Stimulated activated naive CD8-positive, alpha-beta T cell treated with anti-CD3 and anti-CD28 coated beads, Interleukin-15, amount 100 ng/mL, for 72 hours (primary cell): ENCODE measurements at places on chromosomes 5 and 9.

DNA sequence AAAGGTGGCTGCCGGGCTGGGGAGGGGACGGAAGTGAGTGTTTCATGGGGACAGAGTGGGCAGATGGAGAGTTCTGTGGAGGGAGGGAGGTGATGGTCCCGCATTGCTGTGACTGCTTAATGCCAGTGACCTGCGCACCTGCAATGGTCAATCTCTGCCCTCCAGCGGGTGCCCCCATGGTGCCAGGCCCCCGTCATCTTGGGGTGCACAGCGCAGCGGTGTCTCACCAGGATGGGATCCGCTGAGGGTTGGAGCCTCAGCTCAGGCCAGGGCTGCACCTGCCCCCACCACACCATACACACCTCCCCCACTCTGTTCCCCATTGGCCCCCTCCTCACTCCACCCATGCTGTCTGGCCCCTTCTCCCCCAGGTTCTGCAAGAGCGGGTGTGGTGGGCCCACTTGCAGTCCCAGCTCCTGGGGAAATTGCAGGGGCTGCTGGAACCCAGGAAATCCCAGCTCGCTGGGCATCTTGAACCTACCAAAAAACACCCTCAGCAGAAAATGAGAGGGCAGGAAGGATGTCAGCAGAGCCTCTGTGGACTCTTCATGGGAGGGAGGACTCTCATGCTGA lies 12.1 kb upstream of the CAMSAP1 start:
- DNase-seq = no peak

DNA sequence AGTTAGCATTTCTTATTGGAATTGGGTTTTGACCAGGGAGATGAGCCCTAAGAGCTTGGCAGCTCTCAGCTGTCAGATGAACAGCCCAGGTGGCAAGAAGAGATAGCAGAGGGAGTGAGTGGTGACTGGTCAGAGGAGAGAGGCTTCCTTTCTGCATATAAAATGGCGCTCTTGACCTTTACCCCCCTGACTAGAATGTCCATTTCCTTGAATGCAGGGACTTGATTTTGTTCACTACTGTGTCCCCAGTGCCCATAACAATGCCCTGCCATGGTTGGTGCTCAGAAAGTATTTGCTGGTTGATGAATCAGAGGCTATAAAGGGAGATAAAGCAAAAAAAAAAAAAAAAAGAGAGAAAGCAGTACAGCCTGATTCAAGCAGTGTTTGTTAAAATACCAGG lies 7.2 kb downstream of the CHMP5 start:
- no peak for DNase-seq

DNA sequence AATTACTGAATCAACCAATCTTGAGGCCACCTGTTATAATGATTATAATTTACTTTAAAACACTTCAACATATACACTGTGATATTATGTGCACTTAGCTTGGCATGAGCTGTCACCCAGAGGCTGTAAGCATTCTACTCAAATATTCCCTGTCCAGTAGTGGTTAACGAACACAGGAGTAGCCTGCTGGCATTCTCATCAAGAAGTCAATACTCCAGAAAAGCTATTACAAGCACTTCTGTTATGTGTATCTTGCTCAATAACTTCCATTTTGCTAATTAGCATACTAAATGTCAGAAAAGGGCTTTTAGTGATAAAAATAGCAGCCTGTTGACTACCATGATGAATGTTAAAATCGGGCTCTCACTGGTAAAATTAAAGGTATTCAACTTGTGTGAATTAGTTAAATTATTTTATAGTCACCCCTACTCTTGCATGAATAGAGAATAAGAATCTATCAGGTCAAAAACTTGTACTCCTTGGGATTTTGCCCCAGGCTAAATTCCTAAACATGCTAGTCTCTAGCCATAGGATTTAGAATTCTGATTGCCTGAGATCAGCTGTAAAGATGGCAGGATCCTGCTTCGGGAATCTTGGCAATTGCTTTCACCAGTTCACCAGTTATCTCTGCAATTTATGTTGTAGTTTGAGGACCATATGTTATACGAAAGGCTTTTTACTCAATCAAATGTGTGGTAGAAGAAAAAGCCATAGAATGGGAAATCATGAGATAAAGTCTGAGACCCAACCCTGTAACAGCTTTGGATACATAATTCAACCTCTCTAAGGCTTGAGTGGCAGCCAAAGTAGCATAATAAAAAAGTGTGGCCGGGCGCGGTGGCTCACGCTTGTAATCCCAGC lies 43.4 kb upstream of the PAM start:
- no peak for DNase-seq

DNA sequence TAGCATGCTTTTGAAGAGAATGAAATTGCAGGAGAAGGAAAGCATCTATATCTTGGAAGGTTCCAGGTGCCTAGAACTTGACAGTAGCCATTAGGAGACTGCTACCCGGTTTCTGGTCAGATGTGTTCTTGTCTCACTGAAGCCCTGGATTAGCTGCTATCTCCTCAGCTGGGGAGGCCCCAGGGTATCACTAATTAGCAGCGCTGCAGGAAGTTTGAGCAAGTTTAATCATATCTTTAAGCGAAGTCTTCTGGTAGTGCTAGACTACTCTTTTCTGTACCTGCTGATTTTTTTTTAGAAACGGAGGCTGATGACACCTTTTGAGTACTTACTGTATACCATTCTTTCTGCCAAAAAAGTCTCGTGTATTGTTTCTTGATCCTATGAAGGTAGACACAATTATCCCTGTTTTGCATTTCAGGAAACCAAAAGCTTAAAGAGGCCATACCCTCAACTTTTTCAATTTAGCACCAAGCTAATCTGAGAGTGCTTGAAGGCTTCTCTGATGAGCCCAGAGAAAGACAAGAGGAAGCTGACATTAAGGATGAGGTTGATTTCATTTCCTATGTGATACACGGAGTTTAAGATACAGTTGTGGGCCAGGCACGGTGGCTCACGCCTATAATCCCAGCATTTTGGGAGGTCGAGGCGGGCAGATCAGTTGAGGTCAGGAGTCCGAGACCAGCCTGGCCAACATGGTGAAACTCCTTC lies 201.3 kb downstream of the ARHGAP26 start:
- DNase-seq = no peak

DNA sequence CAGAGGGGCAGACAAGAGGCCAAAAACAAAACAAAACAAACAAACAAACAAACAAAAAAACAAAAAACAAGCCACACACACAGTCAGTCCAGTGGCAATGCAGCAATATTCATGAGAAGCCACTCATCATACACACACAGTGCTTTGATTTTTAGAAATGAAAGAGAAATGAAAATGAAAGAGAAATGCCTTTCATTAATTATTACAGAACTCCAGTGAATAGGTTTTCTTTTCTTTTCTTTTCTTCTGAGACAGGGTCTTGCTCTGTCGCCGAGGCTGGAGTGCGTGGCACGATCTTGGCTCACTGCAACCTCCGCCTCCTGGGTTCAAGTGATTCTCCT lies 36.9 kb downstream of the SPRY4 start:
- DNase-seq = no peak

DNA sequence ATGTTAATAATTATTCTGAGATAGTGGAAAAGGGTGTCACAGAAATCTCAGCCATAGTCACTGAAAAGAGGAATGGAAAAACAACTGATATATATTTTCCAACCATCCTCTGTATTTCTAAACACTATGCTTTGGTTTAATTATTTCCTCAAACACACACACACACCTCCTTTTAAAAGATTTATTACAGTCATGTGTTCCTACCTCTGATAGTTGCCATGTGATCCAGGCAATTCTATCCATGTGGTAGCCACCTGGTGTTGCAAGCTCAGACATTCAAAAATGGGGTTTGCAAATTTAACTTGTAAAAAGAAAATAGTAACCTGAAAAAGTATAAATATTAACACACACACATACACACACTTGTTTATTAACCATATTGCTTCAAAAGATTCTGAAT lies 40.0 kb upstream of the CCNG1 start:
- DNase-seq = no peak

DNA sequence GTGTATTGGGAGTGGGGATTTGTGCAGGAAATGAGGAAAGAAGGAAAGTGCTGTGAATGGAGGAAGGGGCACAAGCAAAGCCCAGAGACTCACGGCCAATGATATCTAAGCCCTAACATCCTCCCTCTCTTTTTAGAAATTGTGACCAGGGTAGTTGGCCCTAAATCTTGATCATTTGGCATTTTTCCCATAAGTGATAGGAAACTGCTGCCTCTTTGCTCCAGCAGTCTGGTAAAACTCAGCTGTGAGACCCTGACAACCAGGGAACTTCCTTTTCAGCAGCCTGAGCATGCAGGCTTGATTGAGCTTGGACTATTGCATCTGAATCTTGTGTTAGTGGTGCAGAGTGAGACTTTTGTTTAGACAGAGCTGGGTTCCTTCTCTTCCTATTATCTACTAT lies 9.6 kb upstream of the ADRB2 start:
- no peak for DNase-seq

GRCh38 chr5:6596388-6596787 lies 36.5 kb downstream of the NSUN2 start:
- no peak for DNase-seq

- DNase-seq = no peak
Observed at GRCh38 chr5:119470851-119471451, 18.7 kb downstream of the HSD17B4 start.

DNA sequence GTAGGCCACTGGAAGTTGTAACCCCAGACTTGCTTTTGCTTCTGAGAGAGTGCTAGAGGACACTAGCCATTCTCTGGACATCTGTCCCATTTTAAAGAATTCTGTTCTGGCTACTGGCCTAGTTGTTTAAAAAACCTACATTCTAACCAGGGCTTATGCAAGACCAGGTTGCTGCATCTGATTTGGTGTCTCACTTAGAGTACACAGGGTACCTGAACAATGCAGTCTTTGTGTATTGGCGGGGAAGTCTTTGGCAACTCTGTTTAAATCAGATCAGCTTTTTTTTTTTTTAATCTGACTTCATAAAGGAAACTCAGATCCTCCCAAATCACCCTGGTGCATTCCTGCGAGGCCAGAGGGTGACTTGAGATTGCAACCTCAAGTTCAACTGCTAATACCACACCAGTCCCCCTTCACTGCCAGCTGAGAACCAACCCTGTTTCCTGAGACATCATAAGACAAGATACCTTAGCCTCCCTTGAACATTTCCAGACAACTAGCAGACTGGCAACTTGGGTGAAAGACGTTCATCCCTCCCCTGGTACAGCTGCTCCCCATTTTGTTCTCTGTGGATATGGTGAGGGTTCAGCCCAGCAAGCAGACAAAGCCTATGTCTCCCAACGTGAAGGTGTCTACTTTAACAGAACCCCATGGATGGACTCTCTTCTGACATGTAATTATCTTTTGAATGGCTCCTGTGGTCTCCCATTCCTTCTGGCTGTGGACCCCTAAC lies 27.0 kb downstream of the SKP1 start:
- DNase-seq = no peak

DNA sequence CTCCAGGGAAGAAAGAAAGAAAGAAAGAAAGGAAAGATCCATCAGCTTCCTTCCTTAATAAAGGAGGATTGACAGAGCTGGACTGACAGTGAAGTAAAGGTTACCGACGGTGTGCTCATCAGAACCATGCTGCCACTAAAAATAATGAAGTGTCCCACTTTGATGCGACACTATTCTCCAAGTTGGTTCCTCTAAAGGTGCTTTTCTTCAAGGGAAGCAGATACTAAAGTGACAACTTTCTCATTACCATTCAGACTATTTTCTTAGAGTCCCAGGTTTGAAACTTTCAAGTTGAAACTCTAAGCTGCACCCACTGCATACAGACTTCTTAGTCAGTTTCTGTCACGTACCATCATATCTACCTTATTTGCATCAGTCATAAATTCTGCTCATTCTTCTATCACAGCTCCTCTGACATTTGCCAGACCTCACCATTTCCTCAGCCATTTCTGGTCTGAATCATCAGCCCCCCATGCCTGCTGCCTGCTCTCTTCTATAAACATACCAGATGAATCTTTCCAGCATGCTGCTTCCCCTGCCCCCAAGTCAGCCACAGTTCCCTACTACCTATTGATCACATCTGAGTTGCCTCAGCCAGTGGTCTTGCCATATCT lies 177.6 kb downstream of the DEPDC1B start:
- DNase-seq = no peak

DNA sequence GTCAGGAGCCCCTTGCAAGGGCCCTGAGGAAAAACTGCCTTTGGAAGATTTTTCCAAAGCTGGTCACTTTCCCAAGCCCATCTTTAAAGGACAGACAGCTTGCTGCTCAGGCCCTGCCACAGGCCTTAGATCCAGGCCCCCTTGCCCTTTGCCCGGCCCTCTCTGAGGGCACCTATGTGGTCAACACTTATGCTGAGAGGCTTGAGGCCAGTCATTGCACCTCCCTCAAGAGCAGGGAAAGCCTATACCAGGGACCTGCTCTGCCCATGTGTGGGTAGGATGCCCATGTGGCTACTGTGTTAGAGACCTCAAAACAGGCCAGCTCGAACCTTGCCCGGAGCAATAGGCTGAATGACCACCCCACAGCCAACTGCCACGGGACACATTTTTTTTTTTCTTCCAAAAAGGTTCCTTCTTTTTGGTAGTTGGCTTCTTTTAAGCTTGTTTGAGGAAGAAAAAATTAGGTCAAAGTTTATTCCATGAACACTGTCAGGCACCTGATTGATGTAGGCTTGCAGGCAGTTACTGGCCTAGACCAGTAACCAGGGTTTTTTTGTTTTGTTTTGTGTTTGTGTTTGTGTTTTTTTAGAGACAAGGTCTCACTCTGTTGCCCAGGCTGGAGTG lies 3.8 kb downstream of the TCF7 start:
- no peak for DNase-seq

- no peak for DNase-seq
Observed at GRCh38 chr5:33737697-33738096, 154.1 kb downstream of the ADAMTS12 start.

GRCh38 chr9:36878986-36879982 lies 154.8 kb downstream of the PAX5 start:
- no peak for DNase-seq

GRCh38 chr9:33924978-33925797 lies 108.2 kb downstream of the UBE2R2 start:
- DNase-seq = no peak

DNA sequence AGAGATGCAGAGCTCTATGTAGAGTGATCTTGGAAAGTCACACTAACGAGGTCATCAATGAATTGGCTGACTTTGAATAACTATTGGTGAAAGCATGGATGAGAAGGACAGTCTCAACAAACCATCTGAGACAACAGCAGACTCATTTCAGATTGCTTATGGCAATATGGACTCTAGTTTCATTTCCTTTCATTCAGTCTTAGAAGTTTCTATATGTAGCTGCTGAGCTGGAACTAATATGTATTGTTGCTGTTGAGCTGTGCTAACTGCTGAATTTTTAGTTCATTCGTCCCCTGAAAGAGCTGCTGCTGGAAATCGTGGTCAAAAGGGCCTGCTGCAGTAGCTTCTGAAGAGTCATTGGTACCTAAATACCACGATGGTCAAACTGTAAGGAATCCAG lies 31.3 kb downstream of the TNFSF15 start:
- no peak for DNase-seq

- DNase-seq = no peak
Observed at GRCh38 chr5:148834689-148835088, 8.3 kb downstream of the ADRB2 start.

GRCh38 chr9:40907657-40908624 lies 220.5 kb downstream of the FOXD4L6 start:
- no peak for DNase-seq

GRCh38 chr5:39691993-39692392 lies 267.2 kb upstream of the DAB2 start:
- no peak for DNase-seq
